ENCODE measurements at places on chromosomes 3 and 15.
A peak's percentile ranks its signal among the peaks of the same experiment; 100 is the strongest.

DNA sequence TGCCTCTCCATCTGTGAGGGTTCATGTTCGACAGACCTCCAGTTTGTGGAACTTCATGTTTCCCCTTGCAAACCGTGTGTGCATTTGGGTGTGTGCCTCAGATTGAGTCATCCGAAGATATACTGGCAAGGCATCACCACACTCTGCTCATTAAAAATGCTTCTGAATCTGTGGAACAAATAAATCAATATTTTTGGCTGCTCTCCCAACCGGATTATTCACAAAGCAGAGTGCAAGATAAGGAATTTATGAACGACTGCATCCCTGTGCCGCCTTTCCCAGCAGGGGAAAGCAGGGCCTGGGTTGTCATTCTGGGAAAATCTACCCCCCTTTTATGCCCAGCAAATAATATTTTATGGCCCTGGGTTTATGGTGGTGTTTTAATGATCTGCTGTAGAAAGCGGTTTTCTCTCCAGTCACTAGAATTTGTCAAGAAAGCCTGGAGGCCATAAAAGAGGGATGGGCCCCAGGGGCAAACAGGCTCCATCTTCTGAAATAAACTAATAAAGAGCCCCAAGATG, 4.2 kb upstream of the WNT5A start:
- no peak for DNase-seq

DNA sequence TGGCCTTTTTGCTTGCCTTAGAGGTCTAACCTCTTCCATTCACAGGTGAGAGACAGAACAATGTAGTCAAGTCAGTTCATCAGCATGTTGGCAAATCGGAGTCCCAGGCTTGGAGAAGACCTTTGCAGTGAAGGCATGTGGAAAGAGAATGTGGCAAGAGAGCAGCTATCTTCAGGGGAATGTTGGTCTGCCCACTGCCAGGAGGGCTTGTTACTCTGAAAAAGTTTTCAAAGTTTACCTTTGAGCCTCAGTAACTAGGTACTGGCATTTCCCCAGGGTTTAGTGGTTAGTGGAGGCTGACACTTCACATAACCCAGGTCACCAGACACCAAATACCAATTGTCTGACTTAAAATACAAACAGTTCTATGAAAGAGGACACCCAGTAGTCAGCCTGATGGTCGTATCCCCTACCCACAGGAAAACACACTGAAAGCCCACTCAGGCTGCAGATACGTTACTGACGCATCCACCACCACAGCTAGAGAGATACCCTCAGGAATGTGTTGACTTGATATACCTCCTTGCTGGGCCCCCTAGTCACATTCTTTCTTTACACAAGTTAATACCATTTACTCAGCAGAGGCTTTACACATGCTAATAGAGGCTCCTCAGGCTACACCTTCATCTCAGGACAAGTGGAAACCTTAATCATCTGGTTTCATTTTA, 9.7 kb upstream of the ARID3B start:
- DNase-seq, result no peak

- DNase-seq, result no peak
Observed at GRCh38 chr3:77412584-77412983, 372.7 kb downstream of the ROBO2 start.

- no peak for DNase-seq
Observed at GRCh38 chr15:95019907-95020306, 788.5 kb downstream of the MCTP2 start.

- no peak for DNase-seq
Observed at GRCh38 chr15:73767806-73768501, 14.8 kb upstream of the INSYN1 start.

DNA sequence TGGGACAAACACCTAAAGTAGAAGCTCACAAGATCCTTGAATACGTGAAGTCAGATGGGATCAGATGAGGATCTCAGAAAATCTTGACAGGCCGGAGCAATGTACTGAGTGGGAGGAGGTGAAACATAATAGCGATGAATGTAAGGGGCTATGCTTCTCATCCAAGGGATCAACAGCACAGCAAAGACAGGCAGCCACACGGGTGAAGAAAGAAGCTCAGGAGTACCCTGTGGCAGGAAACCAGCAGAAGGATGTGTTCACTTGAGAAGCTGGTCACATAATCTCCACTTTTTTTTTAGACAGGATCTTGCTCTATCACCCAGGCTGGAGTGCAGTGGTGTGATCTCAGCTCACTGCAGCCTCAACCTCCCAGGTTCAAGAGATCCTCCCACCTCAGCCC, 92.4 kb downstream of the MEGF11 start:
- no peak for DNase-seq

GRCh38 chr3:149605902-149606301, 51.9 kb downstream of the WWTR1 start:
- DNase-seq, result no peak

GRCh38 chr15:40125950-40126349, 17.3 kb upstream of the BMF start:
- no peak for DNase-seq

GRCh38 chr15:94968133-94968532, 736.8 kb downstream of the MCTP2 start:
- no peak for DNase-seq

DNA sequence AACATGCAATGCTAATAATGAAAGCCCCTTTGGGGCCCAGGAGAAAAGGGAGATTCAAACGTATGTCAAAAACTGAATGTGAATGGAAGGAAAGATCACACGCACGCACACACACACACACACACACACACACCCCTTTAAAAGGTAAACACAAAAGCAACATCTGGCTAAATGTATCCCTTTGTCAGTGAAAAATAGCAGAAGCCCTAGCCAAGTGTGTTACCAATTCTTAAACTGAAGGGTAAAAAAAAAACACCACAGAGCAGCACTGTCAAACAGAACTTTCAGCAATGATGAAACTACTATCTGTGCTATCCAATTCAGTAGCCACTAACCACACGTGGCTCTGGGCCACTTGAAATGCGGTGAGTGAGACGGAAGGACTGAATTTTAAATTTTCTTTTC, 4.9 kb downstream of the RFTN1 start:
- peak; percentile 45 for DNase-seq

DNA sequence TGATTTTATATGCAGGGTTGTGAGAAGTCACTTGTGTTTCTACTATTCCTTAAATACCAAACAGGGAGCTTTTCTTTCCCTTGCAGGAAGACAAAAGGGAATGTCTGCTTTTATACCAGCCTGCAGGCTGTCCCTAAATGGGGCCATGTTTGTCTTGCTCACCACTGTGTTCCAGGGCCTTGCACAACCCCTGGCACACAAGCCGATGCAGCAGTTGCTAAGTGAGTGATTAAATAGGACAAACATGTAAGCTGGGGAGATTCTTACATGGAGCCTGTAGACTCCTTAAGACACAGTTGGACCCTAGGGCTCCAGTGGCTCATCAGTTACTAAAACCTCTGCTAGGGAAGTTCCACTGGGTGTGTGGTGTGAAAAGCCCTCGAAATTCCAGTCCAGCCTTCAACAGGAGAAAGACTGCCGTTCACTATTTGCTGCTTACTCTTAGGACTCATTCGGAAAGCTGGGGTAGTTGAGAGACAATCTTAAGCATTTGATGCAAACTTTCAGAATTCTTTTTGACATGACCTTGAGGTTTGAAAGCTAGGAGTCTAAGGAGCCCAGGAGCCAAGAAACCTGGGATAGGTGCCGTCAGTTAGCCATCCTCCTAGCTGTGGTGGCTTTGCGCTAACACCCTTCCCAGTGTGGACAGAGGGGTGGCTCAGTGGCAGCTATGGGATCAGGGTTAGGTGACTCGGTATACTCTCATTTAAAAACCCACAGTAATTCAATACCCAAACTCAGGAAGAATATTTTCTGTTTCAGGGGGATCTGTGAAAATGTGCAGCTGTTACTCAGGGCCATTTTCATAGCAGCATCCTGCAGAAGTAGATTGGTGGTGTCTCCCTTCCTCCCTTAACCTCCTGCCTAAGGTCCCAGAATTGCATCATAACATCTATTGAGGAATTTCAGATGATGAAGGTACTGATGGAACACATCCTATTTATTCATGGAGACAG, 39.1 kb downstream of the SYNM start:
- DNase-seq, result no peak

DNA sequence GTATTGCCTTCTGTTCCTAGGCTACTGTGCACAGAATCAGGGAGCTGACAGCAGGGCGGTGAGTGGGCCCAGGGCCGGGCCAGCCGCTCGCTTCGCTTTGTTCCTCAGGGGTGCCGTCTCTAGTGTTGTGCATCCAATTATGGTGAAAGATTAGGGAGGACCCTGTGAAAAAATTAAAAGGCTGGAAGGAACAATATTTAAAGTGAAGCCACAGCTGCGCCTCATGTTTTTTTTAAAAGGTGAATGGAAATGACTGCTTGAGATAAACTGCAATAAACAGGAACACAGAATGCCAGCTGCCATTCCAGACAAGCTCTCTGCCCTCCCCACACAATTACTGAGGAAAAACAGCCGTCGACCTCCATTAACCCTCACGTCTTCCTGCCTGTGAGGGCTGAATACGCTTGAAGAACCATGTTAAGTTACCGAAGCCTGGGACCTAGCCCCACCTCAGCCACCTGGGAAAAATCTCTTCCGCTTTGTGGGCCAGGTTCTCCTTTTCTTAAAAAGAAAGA, 132.0 kb upstream of the IL12A start:
- DNase-seq, result no peak

GRCh38 chr3:197687570-197687969, 49.1 kb downstream of the RUBCN start:
- DNase-seq, result no peak

DNA sequence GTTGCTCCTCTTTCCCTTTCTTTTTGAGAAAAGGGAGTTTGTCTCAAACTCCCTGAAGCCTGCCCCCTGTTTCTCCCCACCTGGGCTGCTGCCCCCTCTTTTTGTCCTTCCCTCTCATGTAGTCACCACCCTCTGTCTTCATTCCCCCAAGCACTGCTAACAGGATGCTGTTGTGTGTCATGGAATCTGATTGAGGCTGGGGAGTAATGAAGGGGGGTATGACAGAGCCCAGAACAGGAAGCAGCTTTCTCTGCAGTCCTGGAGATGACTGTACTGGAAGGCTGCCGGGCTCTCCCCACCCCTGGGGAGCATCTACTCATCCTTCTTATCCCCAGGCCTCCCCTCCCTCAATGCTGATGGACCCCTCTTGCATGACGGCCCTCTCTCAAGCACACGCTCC, 181.6 kb downstream of the ABHD5 start:
- no peak for DNase-seq

DNA sequence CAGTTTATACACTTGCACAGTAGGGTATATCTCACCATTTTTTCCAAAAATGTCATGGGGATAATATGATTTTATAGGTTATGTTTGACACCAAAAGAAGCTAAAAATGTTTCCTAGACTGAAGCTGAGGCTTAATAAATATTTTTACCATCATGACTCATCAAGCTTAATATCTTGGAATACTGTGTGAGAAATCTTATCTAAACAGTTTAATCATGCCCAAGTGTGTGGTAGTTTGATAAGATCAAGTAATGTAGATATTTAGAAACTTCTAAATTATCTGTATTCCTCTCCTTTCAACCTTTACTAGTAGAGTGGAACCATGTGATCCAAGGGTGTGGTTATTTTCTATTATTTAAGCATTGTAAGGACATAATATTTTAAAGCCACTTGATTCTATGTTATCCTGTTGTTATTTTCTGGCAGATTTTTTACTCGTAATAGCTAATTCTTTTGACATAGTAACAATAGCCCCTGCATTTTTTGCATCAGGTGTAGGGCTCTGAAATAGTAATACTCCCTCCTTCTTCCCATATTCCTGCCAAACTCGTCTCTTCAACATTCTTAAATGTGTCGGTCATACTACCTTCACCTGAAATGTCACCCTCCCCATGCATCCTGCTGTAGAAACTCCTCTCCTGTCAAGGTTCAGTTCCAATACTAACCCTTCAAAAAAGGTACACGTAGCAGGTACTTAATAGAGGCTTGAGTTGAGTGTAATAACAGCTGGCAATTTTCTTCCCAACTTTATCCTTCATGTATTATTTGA, 729.6 kb downstream of the NLGN1 start:
- no peak for DNase-seq

GRCh38 chr3:139231555-139232281, 112.1 kb upstream of the MRPS22 start:
- DNase-seq, result no peak

DNA sequence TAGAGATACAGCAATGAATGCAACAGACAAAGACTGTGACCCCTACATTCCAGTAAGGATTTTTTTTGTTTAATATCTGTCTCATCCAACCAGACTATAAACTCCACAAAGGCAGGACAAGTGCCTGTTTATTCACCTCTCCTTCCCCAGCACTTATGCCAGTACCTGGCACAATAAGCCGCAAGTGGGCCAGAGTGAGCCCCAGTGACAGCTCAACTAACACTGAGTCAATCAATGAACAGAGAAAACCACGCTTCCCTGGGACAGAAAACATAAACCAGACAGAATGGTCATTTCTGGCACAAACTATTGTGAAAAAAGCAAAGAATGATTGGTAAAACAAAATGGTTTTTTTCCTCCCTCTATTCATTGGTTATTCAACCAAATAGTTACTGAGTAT, 52.2 kb downstream of the RYK start:
- DNase-seq, result no peak

GRCh38 chr15:33095641-33096040, 98.9 kb downstream of the FMN1 start:
- DNase-seq, result no peak

GRCh38 chr3:129596194-129597086, 10.0 kb downstream of the PLXND1 start:
- no peak for DNase-seq

DNA sequence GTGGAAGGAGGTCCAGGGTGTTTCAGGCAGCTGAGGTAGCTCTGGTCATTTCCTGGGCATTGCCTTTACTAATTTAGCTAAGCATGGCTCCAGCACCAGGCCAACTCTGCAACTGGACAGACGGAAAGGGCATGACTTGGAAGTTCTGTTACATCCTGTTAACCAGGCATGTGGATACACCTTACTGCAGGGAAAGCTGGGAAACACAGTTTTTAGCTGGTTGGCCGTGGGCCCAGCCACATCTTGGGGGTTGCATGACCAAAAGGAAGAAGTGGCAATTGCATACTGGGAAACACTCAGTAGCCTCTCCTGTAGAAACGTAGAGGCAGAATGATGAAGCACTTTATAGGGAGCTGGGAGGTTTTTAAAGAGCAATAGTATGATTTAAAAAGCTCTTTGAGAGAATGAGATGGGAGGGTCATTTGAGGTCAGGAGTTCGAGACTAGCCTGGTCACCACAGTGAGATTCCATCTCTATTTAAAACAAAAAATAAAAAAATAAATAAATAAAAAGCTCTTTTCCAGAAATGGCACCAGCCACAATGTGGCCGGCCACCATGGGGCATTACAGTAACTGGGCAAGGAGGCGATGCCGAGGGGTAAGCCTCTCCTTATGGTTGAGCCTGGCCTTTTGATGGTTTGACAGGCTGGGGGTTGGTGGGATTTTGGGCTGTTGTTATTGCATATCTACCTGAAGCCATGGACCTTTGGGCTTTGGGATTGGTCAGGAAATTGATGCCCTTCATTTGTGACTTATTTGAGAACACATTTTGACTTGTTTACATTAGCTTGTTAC, 28.6 kb downstream of the TRAK1 start:
- no peak for DNase-seq
